Sciatic nerve (tissue), 2 donors: ENCODE measurements at places on chromosomes 6 and 20. TPM values are rescaled to one million over a fixed set of nuclear protein-coding genes. Genes with fewer than 3 reads are reported as not detected.

DNA sequence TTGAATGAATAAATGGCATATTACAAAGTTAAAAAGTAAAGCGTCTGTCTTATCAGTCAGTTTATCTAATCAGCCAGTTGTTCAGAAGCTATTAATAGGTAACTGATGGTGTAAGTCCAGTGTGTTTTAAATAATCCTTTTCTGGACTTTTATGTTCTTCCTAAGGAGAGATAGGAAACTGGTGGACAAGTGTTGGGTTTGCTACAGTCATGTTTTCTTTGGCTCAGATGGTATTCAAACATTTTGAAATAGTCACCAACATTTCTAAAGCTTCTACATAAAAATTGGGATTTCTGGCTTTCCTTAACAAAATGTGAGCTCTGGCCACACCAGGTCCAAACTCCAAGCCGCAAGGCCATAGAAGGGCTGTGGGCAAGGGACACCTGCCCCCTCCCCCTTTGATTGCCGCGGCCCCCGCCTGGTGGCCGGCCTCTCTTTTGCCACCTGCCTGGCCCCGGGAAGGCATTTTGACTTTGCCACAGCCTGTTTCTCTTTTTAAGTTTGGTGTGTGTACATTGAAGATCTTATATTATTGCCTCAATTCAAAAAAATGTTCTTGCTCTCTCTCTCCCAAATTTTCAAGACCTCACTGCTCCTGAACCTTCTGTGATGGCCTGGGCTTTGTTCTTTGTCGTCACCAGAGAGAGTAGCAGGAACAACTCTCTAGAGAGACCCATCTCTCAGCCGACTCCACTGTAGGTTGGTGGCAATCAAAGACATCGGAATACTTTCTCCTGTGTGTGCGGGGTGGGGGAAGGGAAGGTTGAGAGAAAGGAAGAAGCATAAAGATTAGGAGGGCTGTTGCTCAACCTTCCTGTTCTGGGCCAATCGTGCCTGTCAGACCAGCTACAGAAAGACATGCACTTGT lies 84.0 kb upstream of the ZNF217 start:
- no peak for DNase-seq

GRCh38 chr6:15143540-15143939 lies 102.3 kb upstream of the JARID2 start:
- no peak for DNase-seq

GRCh38 chr20:19605786-19606485 lies 152.1 kb upstream of the RIN2 start:
- no peak for DNase-seq

DNA sequence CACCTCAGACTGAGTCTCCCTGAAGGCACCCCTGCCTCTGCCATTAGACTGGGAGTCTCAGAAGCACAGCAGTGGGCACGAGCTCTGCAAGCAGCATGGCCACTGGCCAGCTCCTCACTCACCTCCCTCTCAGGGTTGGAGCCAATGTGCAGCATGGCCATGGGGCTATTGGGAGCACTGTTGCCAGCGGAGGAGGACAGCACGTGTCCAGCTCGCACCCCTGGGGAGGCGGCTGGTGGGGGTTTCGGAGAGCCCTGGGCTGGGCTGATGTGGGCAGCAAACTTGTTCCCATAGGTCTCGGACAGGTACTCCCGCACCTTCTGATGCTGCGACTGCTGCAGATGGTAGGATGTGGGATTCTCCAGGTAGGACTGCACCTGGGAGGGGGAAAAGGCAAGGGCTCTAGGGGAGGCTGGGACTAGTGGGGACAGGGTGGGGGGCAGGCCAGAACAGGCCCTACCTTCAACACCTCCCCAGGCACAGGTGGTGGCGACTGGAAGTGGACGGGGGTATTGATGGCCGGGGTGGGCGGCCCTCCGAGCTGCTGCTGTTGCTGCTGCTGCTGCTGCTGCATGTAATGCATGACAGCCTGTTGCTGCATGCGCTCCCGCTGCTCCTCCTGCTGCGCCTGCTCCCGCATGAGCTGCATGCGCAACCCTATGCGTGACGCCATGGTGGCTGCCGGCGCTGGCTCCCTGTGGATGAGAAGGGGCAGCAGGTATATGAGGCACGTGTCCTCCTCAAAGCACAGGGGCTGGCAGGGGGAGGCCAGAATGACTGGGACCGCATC lies 44.7 kb downstream of the TFEB start:
- peak; percentile 48 for DNase-seq

- no peak for DNase-seq
Observed at GRCh38 chr6:31534521-31535040, 5.8 kb downstream of the MCCD1 start.

DNA sequence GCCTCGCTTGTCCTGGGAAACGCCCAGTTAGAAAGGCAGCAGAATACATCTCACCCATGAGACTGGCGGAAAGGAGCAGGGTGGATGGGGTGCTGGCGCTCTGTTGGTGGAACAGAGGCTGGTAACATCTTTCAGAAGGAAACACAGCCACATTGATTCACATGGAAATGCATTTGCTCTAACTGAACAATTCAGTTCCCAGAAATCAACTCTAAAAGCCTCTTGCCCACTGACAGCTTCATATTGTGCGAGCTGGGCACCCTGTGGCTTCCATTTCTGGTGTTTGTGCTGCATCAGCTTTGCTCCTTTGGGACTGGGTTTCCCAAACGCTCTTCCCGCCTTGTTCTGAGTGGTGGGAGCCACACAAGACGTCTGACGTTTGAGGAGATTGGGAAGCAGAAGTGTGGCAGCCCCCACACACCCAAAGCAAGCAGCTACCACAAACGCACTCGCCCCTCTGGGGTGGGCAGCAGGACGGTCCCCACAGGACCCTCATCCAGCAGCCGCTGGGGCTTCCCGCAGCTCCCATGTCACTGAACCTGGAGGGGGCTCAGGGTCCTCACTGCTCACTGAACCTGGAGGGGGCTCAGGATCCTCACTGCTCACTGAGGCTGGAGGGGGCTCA lies 229.5 kb downstream of the ERMARD start:
- DNase-seq: no peak

GRCh38 chr6:147715035-147715434 lies 206.5 kb downstream of the SAMD5 start:
- no peak for DNase-seq

Gene PPP1R14C
- total RNA-seq: 0.27 TPM

Gene KCNK16
- not detected for total RNA-seq

Gene RNF182
- total RNA-seq: 0.49 TPM
